ENCODE measurements at places on chromosomes 12 and 14.

DNA sequence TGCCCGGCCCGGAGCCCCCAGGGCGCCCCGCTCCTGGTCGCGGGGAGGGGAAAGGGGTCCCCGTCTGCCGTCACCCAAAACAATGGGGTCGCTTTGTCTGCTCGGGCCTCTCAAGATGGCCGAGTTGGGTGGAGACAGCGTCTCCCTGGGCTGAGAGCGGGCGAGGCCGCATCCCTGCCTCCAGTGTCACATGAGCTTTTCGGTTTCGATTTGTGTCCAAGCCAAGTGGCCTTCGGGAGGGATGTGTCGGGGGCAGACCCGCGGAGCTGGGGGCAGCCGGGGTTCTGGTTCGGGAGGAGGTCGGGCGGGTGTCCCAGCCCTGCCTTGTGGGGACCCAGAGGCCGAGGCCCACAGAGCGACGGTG lies 790 bp downstream of the DYNC1H1 start:
- DNase-seq: peak; percentile 73

DNA sequence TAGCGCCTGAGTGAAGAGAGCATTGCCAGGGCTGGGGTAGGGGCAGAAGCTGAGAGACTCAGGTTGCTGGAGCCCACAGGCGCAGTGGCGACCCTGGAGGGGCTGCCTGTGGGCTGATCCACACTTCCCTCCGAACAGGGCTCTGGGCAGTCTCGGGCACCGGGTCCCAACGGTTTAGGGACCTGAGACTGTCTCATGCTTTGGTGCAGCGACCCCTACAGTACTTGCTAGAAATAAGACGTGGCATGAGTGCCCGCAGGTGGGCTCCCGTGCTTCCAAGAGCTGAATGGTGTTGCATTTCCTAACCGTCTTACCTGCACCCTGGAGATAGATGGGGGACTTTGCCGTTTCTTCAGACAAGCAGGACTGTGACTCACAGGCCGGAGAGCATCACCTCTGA lies 57.4 kb downstream of the AACS start:
- no peak for DNase-seq

- no peak for DNase-seq
Observed at GRCh38 chr14:101859538-101859902, 98.0 kb downstream of the PPP2R5C start.

DNA sequence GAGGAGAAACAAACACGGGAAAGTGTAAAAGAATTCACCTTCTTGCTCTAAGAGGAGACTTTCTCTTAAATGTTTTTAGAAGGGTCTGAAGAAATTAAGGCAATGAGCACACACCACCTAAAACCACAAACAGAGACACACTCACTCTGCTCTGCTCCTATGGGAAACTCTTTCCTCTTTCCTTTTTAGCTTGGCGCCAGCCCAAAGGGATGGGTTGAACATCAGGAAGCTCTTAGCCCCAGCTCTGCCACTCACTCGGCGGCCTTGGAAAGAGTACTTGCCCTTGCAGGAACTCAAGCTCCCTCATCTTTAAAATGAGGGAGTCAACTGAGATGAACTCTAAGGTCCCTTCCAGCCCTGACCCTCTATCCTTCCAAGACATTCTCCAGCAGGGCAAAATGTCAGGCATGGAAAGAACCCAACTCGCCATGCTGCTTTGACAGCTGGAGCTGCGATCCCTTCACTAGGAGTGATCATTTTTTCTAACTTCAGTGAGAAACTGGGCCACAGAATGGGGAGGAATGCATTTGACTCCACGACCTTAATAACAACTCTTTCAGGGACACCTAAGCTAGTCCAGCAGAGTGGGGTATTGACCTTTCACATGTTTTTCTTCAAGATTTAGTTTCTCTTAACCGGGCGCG lies 980 bp upstream of the RNASE8 start:
- peak; percentile 23 for DNase-seq

- no peak for DNase-seq
Observed at GRCh38 chr12:38142974-38143373, 173.6 kb upstream of the ALG10B start.

DNA sequence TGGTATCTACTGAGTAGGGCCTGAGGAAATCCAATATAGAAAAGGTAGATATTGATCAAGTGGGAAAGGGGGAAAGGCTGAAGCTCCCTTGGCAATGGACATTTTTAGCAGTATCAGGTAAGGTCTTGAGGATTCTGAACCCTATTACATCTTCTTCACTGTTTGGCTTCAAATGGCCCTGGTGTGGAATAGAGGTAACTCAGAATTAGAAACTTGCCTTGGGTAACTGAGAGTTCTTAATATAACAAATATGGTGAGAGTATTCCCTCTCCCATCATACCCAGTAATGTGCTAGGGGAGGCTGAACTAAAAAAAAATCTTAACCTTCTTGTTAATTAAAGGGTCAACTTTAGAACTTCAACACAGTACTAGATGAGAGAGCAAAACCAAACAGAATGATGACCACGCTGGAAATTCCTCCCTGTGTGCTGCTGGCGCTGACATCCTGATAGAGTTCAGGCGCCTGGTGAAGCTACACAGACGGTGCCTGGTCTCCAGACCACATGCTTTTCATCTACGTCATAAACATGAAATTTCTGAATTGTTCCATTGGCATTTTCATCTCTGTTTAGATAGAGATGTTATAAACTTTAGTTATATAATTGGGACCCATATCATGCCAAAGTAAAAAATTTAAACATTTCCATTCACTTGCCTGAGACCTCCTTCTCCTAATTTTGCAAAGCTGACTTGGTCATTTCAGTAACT lies 128.3 kb downstream of the AKAP6 start:
- DNase-seq: peak; percentile 17

DNA sequence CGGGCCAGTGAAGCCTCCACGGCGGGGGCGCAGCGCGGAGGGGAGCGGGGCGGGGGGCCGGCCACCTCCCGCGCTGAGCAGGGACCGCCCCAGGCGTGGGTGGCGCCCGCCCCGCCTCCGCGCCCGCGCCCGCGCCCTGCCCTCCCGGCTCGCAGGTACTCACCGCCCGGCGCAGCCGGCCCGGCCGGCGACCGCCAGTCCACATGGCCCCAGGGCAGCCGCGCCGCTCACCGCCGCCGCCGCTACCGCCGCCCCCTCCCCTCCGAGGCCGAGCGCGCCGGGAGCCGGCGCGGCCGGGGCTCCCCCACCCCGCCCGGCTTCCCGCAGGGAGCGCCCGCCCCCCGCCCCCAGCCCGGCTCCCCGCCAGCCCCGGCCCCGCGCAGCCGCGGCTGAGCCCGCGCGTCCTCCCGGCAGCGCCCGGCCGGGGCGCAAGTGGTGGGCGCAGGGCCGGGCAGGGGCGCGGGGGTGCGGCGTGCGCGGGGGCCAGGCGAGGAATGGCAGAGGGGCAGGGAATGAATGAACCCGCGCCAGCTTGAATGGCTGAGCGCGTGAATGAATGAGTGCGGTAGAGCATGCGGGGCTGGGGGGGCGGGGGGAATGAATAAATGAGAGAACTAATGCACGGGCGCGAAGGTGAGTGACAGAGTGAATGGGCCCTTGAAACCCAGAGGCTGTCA lies at the start of gene BEGAIN:
Gene BEGAIN (minus strand): TSS at position 332 of the 677 bp plus-strand sequence. CDS start 127 bp downstream, at position 205.
- DNase-seq: no peak

GRCh38 chr12:64610079-64610659 lies at the start of gene RASSF3:
Gene RASSF3 (plus strand): TSS chr12:64610495. CDS start chr12:64610633, 138 bp downstream.
- peak; percentile 79 for DNase-seq

DNA sequence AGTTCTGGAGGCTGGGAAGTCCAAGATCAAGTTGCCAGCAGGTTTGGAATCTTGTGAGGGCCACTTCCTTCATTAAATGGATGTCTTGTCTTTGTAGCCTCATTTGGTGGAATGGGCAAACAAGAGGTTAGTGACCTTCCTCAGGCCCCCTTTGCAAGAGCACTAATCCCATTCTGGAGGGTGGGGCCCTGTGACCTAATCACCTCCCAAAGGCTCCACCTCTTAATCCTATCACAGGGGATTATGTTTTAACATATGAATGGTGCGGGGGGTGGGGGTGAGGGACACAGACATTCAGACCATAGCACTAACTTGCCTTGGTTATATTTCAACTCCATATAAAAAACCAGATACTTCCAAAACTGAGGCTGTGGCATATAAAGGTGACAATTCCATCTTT lies 59.9 kb upstream of the PPP4R3A start:
- DNase-seq: no peak

DNA sequence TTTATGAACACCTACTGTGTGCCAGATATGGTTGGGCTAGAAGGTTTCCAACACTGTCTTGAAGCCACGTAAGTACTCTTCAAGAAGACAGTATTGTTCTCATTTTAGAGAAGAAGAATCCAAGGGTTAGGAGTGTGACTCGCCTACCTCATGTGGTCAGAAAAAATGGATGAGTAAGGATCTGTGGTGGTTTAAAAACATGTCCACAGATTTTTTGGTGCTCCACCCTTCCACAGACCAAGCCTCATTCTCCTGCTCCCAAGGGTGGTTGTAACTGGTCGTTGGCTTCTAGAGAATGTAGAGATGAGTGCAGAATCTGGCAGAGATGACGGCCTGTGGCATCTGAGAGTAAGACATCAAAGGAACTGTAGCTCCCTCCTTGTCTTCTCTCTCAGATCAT lies 30.3 kb upstream of the TTC7B start:
- peak; percentile 64 for DNase-seq

DNA sequence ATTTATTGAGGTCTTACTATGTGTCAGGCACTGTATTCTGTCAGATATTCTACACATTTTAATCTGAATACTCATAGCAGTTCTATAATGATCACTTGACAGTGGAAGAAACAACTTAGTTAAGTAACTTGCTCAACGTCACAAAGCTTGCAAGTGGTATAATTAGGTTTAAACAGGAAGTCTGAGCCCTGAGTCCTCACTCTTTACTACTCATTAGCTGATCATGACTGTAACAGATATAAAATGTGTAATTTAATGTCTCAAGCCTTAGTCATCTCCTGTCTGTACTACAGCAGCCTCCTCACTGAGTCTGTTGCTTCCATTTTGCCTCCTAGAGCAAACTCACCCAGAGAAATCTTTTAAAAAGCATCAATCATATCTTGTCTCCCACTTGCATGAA lies 38.9 kb downstream of the PPP4R4 start:
- DNase-seq: peak; percentile 93

- peak; percentile 22 for DNase-seq
Observed at GRCh38 chr12:80709811-80710726, 2.6 kb downstream of the MYF6 start.

DNA sequence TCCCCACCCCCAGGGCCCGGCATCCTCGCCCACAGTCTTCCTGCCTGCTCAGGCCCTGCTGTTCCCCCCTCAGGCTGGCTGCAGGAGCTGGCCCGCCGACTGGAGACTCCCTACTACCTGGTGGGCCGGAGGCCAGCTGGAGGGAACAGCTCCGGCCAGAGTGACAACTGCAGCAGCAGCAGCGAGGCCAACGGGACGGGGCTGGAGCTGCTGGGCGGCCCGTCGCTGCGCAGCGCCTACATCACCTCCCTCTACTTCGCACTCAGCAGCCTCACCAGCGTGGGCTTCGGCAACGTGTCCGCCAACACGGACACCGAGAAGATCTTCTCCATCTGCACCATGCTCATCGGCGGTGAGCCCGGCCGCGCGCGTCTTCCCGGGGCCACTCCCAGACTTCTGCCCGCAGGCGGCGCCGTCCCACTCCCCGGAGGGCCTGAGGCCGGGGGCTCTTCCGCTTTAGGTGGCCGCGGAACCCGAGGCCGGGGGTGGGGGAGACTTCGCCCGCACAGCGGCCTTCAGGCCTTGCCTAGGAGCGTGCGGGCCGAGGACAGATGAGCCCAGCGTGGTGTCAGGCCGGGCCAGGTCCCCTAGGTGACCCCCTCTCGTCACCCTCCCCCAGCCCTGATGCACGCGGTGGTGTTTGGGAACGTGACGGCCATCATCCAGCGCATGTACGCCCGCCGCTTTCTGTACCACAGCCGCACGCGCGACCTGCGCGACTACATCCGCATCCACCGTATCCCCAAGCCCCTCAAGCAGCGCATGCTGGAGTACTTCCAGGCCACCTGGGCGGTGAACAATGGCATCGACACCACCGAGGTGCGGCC lies 10.2 kb downstream of the KCNH3 start:
- DNase-seq: no peak

GRCh38 chr12:58347691-58348090 lies 406.3 kb downstream of the ATP23 start:
- DNase-seq: no peak

DNA sequence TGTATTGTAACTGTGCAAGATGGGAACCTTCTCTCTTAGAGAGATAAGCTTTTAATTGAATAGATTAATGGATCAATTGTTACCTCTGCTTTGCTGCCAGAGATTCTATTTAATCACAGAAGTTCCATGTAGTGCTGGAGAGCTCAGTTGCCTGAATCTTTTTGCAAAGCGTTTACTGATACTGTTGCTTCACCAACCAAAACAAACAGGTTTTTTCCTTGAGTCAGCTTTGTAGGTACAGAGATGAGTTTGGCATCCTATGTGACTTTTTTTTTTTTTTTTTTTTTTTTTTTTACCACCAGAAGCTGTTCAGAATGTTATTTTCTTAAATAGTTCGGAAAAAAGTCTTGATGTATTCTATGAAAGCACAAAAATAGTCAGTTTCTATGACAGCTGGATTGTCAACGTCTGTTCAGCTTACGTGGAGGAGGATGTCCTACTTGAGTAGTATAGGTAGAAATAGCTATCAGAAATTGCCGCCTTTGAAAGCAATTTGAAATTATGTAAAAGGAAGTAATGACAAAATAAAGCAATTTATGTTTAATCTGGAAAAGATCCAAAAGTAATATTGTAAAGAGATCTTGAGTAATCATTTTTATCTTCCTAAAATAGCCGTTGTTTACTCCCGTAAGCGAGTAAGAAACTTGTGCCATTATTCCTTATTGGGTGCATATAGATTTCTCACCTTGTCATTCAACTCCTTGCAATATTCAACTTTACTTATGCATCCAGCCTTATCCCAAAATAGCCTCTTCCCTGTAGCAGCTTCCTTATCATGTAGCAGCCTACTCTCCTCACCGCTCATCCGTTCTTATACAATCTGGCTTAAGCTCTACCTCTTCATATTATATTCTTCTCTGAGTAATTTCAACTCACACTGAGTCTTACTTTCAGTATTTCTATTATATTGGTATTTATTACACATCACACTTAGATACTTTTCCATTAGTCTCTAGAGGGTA lies 5.2 kb downstream of the LRRK2 start:
- no peak for DNase-seq

Data from ELR (cell line).